T-helper 17 cell (primary cell): ENCODE measurements at places on chromosomes 7 and 10.
A peak's percentile ranks its signal among the peaks of the same experiment; 100 is the strongest.

GRCh38 chr7:17773289-17773626 lies 167.0 kb downstream of the SNX13 start:
- DNase-seq, result no peak
- no peaks in the 10 kb centered on the region for H3K27me3 ChIP-seq
- H3K27ac ChIP-seq, result no peak overlapping the region
- no peaks in the 10 kb centered on the region for H3K36me3 ChIP-seq

DNA sequence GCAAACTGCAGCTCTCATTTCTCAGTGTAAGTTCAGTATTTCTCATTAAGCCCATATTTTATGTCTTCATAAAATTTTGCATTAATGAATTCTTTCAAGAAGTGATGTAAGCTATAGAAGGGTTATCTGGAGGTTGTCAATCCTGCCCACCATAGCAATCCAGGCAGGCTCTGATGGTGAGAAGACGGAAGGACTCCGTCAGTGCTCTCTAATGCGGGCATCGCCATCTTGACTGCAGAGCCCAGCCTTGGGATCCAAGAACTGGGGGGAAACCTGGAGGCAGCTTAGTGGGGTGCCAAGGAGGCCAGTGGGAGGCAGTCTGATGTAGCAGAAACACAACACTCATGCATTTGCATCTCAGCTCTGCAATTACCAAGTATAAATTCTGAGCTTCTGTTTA lies 707.4 kb upstream of the NRP1 start:
- H3K36me3 ChIP-seq, result no peaks in the 10 kb centered on the region
- H3K27ac ChIP-seq, result no peak overlapping the region
- H3K4me1 ChIP-seq, result no peaks in the 10 kb centered on the region
- H3K27me3 ChIP-seq, result peaks cover 18% of the 10 kb centered on the region
- no peak overlapping the region for H3K4me3 ChIP-seq
- no peak for DNase-seq

DNA sequence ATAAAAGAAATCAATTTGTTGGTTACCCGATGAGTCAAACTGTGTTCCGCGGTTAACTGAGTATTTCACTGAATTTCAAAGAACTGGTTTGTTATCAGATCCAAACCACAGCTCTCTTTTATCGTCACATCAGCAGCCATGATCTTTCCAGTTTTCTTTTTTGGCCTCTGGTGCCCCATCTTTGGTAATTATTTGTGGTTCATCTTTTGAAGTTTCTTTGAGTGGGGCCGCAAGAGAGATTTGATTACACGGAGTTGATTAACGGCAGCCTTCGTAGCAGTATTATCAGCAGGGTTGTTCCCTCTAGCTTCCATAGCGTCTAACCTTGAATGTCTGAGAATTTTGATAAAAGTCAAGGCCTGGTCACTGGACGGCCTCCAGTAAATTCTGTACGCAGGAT lies 154.9 kb upstream of the TNRC18 start:
- H3K4me3 ChIP-seq, result peak overlapping the region; percentile 50
- peaks cover 11% of the 10 kb centered on the region for H3K4me1 ChIP-seq
- no peaks in the 10 kb centered on the region for H3K36me3 ChIP-seq
- H3K27ac ChIP-seq, result no peak overlapping the region
- DNase-seq, result no peak

GRCh38 chr10:129968020-129968852 lies 4.2 kb upstream of the EBF3 start:
- H3K36me3 ChIP-seq, result no peaks in the 10 kb centered on the region
- H3K27ac ChIP-seq, result peak overlapping the region; percentile 77
- DNase-seq, result no peak
- peaks cover 6% of the 10 kb centered on the region for H3K4me1 ChIP-seq
- H3K27me3 ChIP-seq, result peaks cover 50% of the 10 kb centered on the region

DNA sequence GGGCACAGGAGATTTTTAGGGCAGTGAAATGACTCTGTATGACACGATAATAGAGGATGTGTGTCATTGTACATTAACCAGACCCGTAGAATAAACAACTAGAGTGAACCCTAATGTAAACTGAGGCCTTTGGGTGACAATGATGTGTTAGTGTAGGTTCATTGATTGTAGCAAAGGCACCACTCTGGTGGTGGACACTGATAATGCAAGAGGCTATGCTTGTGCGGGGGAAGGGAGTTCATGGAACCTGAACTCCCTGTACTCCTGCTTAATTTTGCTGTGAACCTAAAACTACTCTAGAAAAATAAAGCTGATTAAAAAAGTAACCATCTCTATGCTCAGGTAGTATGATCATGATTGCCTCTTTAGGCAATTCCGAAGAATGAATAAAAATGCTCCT lies 96.3 kb upstream of the VIPR2 start:
- no peak for DNase-seq
- peaks cover 44% of the 10 kb centered on the region for H3K27me3 ChIP-seq
- H3K27ac ChIP-seq, result no peak overlapping the region
- peaks cover 2% of the 10 kb centered on the region for H3K36me3 ChIP-seq
